Activated CD4-positive, alpha-beta T cell treated with anti-CD3 and anti-CD28 coated beads for 36 hours (primary cell): ENCODE measurements at places on chromosomes 1 and 21. TPM values are rescaled to one million over a fixed set of nuclear protein-coding genes. Genes with fewer than 3 reads are reported as not detected.

MRPL9 gene
- 184 TPM for total RNA-seq

NBPF19 gene
- total RNA-seq: 16.1 TPM

FBLIM1 gene
- total RNA-seq: not detected

S100A3 gene
- total RNA-seq: not detected

FMO5 gene
- 0.53 TPM for total RNA-seq

LAD1 gene
- not detected for total RNA-seq

BECN2 gene
- not detected for total RNA-seq

RALGPS2 gene
- total RNA-seq: 5.5 TPM

APCS gene
- total RNA-seq: not detected

MYBPH gene
- total RNA-seq: not detected

GRCh38 chr1:162390396-162391185, 9.1 kb downstream of the C1orf226 start:
- no peaks in the 10 kb centered on the region for H3K4me1 ChIP-seq
- no peak for DNase-seq

DNA sequence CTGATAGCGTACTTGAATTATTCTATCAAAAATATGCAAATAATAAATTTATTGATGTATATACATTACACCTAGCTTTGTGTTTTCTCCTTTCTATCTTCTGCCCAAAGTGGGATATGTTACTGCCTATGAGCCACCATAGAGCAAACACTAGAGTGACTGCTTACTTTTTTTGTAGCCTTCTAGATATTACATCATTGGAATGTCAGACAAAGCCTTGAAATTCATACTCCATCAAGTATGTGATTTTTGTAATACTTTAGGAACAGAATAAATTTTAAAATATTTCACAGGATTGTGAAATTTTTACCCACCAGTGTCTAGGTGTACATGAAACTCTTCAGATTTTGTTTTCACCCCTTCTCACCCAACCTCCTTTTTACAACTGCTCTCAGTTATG, 787.6 kb downstream of the USP25 start:
- H3K36me3 ChIP-seq: no peaks in the 10 kb centered on the region
- DNase-seq: no peak
- no peaks in the 10 kb centered on the region for H3K4me1 ChIP-seq
- H3K27me3 ChIP-seq: no peaks in the 10 kb centered on the region
- H3K27ac ChIP-seq: no peak overlapping the region
- H3K4me3 ChIP-seq: no peak overlapping the region

GRCh38 chr1:107795994-107796393, 169.0 kb downstream of the VAV3 start:
- DNase-seq: peak; percentile 18
- H3K27ac ChIP-seq: peak overlapping the region; percentile 48
- H3K36me3 ChIP-seq: no peaks in the 10 kb centered on the region
- H3K27me3 ChIP-seq: no peaks in the 10 kb centered on the region

- H3K27me3 ChIP-seq: peaks cover 5% of the 10 kb centered on the region
- H3K36me3 ChIP-seq: no peaks in the 10 kb centered on the region
- no peak overlapping the region for H3K27ac ChIP-seq
- no peaks in the 10 kb centered on the region for H3K4me1 ChIP-seq
- no peak overlapping the region for H3K4me3 ChIP-seq
These were observed 533.3 kb downstream of the OMA1 start for GRCh38 chr1:58013237-58013636.

DNA sequence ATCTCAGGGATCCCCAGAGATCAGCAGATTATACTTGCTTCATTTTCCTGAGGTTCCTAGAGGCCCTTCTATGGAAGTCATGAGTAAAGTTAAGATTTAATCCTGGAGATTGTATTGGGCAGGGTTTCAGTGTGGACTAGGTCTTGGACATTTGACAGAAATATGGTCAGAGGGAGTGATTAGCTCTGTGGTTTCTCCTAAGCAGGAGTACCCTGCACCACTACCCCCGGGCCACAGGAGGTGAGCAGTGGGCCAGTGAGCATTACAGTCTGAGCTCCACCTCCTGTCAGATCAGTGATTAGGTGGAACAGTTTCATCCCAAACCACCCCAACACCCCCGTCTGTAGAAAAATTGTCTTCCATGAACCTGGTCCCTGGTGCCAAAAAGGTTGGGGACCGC, 43.2 kb downstream of the PHACTR4 start:
- H3K4me1 ChIP-seq: peaks cover 14% of the 10 kb centered on the region
- H3K27me3 ChIP-seq: no peaks in the 10 kb centered on the region
- peaks cover 7% of the 10 kb centered on the region for H3K36me3 ChIP-seq
- H3K27ac ChIP-seq: no peak overlapping the region
- H3K4me3 ChIP-seq: no peak overlapping the region

GRCh38 chr1:7535016-7535415, 236.1 kb upstream of the VAMP3 start:
- no peak overlapping the region for H3K4me3 ChIP-seq
- no peak overlapping the region for H3K27ac ChIP-seq

GRCh38 chr1:77625250-77625649, 57.2 kb downstream of the ZZZ3 start:
- no peak overlapping the region for H3K4me3 ChIP-seq
- H3K4me1 ChIP-seq: peaks cover 28% of the 10 kb centered on the region
- peaks cover 45% of the 10 kb centered on the region for H3K36me3 ChIP-seq

GRCh38 chr1:1228187-1228586, 3.6 kb downstream of the SDF4 start:
- H3K4me3 ChIP-seq: no peak overlapping the region
- H3K36me3 ChIP-seq: peaks cover 38% of the 10 kb centered on the region
- peaks cover 28% of the 10 kb centered on the region for H3K4me1 ChIP-seq

DNA sequence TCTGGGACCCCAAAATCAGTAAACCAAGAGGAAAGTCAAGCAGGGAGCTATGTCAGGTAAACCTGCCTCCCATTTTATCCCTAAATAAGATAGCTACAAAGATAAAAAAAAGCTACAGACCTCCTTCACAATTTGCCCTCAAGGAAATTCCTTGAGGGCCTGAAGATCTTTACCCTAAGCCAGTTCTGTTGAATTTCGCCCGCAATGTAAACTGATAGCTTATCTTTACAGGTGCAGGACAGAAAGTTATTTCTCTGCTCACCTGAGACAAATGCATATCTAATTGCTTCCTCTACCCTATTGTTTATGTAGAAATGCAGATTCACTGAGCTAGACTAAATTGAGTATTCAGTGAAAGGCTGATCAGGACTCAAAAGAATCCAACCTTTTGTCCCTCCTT, 153.4 kb upstream of the CHRM3 start:
- DNase-seq: no peak
- H3K4me1 ChIP-seq: no peaks in the 10 kb centered on the region
- no peaks in the 10 kb centered on the region for H3K36me3 ChIP-seq
- H3K27me3 ChIP-seq: no peaks in the 10 kb centered on the region
- H3K27ac ChIP-seq: no peak overlapping the region

GRCh38 chr1:53736290-53736689, 2.7 kb downstream of the GLIS1 start:
- no peak for DNase-seq
- H3K4me3 ChIP-seq: no peak overlapping the region
- peaks cover 2% of the 10 kb centered on the region for H3K4me1 ChIP-seq
- H3K36me3 ChIP-seq: no peaks in the 10 kb centered on the region
- no peak overlapping the region for H3K27ac ChIP-seq

DNA sequence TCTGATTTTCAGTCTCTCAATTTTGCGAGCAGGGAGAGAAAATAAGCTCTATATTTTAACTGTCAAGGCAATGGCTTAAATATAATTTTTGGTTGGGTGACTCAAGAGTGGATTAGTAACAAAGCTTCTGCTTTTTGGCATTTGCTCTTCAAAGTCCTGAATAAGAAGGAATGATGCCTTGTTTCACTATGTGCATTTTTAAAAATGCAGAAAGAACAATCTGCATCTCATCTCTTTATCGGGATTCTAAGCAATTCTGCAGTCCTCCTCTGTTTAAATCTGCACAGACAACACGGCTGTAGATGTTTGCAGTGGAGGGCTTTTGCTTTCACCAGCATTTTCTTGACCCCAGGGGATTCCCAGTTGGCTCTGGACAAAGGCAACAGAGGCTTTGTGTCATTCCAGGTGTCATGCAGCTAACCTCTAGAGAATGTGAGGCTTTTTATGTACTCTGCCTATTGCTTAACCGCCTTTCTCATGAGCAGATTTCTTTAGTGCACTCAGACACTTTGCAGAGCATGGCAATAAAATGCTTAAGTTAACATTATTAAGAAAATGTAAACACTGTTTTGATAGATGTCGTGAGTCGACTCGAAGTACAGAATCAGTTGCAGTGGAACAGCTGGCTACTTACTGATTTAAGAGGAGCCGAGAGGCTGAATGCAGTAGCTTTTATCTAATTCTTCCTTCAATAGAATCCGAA, 783.2 kb upstream of the NEGR1 start:
- H3K27me3 ChIP-seq: no peaks in the 10 kb centered on the region
- H3K27ac ChIP-seq: no peak overlapping the region
- H3K36me3 ChIP-seq: no peaks in the 10 kb centered on the region
- H3K4me1 ChIP-seq: no peaks in the 10 kb centered on the region
- DNase-seq: no peak

GRCh38 chr21:26441149-26441548, 131.9 kb downstream of the CYYR1 start:
- H3K4me3 ChIP-seq: no peak overlapping the region
- no peaks in the 10 kb centered on the region for H3K4me1 ChIP-seq
- H3K36me3 ChIP-seq: no peaks in the 10 kb centered on the region
- DNase-seq: no peak
- H3K27ac ChIP-seq: no peak overlapping the region

DNA sequence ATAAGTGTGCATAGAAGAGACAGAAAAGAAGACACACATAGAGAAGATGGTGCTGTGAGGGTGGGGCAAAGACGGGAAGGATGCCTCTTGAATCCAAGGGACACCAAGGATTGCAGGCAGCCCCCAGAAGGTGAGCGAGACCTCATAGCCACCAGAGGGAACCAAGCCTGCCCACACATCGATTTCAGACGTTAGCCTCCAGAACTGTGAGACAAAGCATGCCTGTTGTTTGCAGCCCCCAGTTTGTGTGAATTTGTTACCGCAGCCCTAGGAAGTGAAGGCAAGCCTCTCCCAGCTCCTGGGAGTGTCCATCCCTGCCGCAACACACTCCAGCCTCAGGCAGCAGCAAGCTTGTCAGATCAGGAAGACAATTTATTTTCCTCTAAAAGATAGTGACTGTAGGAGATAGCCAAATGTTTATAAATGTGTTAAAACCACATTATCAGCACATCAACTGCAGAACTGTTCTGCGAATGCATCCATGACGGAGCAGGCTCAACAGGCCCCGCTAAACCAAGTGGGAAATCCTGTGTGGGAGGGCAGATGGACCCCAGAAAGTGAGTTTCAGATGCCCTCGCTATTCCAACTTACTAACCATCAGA, 543.3 kb downstream of the MATN1 start:
- peaks cover 9% of the 10 kb centered on the region for H3K27me3 ChIP-seq
- H3K36me3 ChIP-seq: no peaks in the 10 kb centered on the region
- no peaks in the 10 kb centered on the region for H3K4me1 ChIP-seq
- H3K4me3 ChIP-seq: no peak overlapping the region

DNA sequence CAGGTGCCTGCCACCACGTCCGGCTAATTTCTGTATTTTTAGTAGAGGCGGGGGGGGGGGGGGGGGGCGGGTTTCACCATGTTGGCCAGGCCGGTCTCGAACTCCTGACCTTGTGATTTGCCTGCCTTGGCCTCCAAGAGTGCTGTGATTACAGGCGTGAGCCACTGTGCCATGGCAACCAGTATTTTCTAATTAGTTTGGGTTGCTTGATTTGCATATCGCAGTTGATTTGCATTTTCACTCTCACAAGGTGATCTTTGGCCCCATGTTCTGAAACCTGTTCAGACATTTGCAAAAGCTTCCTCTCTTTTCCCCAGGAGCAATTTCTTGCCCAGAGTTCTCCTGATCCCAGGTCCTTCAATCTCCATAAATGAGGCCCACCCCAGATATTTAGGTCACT, 1.7 kb downstream of the TOR3A start:
- peak overlapping the region; percentile 94 for H3K4me3 ChIP-seq
- DNase-seq: no peak
- H3K27ac ChIP-seq: peak overlapping the region; percentile 38
- H3K4me1 ChIP-seq: peaks cover 24% of the 10 kb centered on the region
- peaks cover 12% of the 10 kb centered on the region for H3K36me3 ChIP-seq

DNA sequence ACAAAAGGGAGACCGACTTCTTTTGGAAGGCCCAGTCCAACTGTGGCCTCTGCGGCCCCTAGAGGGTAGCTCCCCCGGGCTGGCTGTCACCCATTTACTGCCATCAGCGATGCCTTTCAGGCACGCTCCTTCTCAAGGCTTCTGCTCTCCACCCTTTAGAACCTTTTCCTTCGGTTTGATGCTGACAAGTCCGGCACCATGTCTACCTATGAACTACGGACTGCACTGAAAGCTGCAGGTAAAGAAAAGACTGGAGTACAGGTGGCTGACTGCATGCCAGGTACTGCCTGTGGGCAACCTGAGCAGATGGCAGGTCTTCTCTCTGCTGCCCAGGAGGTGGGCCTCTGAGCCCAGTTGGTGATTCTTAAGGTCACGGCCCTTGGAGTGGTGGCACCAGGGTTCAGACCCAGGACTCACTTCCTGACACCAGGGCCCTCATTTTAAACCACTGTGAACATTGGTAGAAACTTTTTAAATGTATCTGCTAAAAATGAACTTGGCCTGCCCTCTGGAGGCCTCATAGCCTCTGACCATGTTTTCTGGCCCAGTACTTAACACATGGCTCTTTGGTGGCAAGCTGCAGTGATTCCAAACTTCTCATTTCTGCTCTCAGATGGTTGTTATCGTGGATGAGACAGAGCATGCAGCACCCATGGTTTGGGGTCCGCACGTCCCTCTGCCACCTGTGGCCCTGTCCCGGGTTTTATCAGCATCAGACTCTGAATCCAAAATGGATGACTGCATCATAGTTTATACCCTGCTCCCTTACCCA, 45.7 kb downstream of the CAPN9 start:
- DNase-seq: no peak
- no peaks in the 10 kb centered on the region for H3K36me3 ChIP-seq
- peaks cover 12% of the 10 kb centered on the region for H3K27me3 ChIP-seq
- no peaks in the 10 kb centered on the region for H3K4me1 ChIP-seq

GRCh38 chr1:24986372-24986965, 56.4 kb upstream of the RUNX3 start:
- no peak overlapping the region for H3K27ac ChIP-seq
- H3K4me1 ChIP-seq: peaks cover 89% of the 10 kb centered on the region
- no peaks in the 10 kb centered on the region for H3K27me3 ChIP-seq
- H3K36me3 ChIP-seq: peaks cover 5% of the 10 kb centered on the region
- no peak overlapping the region for H3K4me3 ChIP-seq

DNA sequence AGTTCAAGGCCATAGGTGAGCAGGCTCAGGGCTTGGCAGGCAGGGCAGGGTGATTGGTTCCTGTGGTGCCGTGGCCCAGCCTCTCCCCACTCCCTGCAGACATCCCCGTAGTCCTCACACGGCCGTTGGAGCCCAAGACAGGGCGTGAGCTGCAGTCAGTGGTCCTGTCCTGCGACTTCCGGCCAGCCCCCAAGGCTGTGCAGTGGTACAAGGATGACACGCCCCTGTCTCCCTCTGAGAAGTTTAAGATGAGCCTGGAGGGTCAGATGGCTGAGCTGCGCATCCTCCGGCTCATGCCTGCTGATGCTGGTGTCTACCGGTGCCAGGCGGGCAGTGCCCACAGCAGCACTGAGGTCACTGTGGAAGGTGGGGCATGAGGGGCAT, 71.9 kb downstream of the OBSCN start:
- H3K4me1 ChIP-seq: peaks cover 3% of the 10 kb centered on the region
- H3K27ac ChIP-seq: no peak overlapping the region
- H3K27me3 ChIP-seq: no peaks in the 10 kb centered on the region

GRCh38 chr1:182783068-182783467, 6.5 kb upstream of the NPL start:
- H3K4me1 ChIP-seq: peaks cover 3% of the 10 kb centered on the region
- H3K27me3 ChIP-seq: peaks cover 4% of the 10 kb centered on the region
- no peak overlapping the region for H3K4me3 ChIP-seq
- H3K36me3 ChIP-seq: no peaks in the 10 kb centered on the region
- no peak for DNase-seq
